ENCODE measurements at places on chromosomes 6 and 20. TPM values are rescaled to one million over a fixed set of nuclear protein-coding genes. Genes with fewer than 3 reads are reported as not detected.

GRCh38 chr6:166173281-166173951, 5.8 kb upstream of the TBXT start:
- no peak for DNase-seq
- peaks cover 28% of the 10 kb centered on the region for H3K27me3 ChIP-seq
- no peak overlapping the region for H3K27ac ChIP-seq
- H3K4me3 ChIP-seq: no peak overlapping the region
- peaks cover 3% of the 10 kb centered on the region for H3K4me1 ChIP-seq

The PDE10A gene
- total RNA-seq: not detected

GRCh38 chr20:57071954-57072583, 194.4 kb downstream of the BMP7 start:
- H3K4me1 ChIP-seq: no peaks in the 10 kb centered on the region
- DNase-seq: no peak
- H3K27me3 ChIP-seq: peaks cover 35% of the 10 kb centered on the region
- no peak overlapping the region for H3K4me3 ChIP-seq
- H3K27ac ChIP-seq: no peak overlapping the region

The RBCK1 gene
- total RNA-seq: 173 TPM

DNA sequence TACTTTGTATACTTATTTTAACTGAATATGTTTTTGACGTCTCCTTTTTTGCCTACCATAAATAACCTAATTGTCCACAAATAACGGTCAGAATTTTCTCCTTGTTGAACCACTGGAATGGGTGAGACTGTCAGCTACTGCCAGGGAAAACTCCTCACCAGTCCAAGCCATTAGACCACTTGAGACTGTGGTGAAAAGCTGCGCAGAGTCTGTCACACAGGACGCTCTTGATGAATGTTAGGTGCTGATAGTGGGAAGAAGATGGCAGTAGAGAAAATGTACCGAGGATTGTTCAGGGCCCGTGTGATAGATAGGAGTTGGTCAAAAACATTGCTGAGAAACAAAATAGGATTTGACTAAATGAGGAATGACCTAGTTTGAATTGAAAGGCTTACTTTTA, 75.6 kb upstream of the KIF25 start:
- no peak for DNase-seq
- H3K27me3 ChIP-seq: no peaks in the 10 kb centered on the region

DNA sequence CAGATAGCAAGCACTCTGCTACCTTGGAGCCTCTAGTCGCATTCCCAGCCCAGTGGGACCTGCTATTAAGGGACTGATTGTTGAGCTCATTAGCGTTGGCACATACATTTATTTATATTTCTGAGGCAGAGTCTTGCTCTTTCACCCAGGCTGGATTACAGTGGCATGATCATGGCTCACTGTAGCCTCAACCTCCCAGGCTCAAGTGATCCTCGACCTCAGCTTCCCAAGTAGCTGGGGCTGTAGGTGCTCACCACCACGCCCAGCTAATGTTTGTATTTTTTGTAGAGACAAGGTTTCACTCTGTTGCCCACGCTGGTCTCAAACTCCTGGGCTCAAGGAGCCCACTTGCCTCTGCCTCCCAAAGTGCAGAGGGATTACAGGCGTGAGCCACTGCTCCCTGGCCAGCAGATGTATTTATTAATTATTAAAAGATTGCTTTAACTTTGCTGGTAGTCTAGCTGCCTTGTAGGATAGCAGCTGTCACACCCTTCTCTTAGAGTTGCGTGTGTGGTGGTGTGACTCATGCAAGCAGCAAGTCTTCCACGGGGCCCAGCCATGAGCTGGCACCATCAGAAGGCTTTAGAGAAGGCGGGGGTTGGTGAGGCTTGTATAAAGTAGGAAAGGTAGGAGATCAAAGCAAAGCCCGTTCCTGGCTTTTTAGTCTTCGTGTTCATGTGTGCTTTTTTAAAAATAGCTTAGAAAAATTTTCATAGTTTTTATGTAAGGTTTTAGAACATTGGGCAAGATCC, 16.5 kb downstream of the ACTR5 start:
- no peak overlapping the region for H3K4me3 ChIP-seq
- DNase-seq: no peak
- no peak overlapping the region for H3K27ac ChIP-seq
- H3K36me3 ChIP-seq: peaks cover 18% of the 10 kb centered on the region
- H3K27me3 ChIP-seq: no peaks in the 10 kb centered on the region
- H3K4me1 ChIP-seq: peaks cover 9% of the 10 kb centered on the region

The KCNQ2 gene
- not detected for total RNA-seq

The SLC17A3 gene
- 0.76 TPM for total RNA-seq

GRCh38 chr20:25571817-25572216, 13.5 kb downstream of the NINL start:
- H3K4me1 ChIP-seq: peaks cover 2% of the 10 kb centered on the region
- H3K36me3 ChIP-seq: no peaks in the 10 kb centered on the region
- no peak overlapping the region for H3K4me3 ChIP-seq
- peaks cover 2% of the 10 kb centered on the region for H3K27me3 ChIP-seq
- no peak for DNase-seq
- no peak overlapping the region for H3K27ac ChIP-seq

DNA sequence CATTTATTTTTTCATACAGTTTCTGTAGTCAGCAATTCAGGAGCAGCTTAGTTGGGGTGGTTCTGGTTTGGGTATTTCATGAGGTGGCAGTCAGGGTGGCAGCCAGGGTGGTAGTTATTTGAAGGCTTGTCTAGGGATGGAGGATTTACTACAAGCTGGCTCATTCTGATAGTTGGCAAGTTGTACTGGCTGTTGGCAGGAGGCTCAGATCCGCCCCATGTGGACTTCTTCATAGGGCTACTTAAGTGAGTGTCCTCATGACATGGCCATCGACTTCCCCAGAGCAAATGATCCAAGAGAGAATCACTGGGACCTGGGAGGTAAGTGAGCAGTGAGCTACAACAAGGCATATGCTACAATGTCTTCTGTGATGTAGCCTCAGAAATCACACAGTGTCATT, 22.4 kb upstream of the CDKAL1 start:
- DNase-seq: no peak
- no peaks in the 10 kb centered on the region for H3K4me1 ChIP-seq
- no peak overlapping the region for H3K27ac ChIP-seq
- peaks cover 1% of the 10 kb centered on the region for H3K36me3 ChIP-seq
- H3K4me3 ChIP-seq: no peak overlapping the region

The STAU1 gene
- 56.2 TPM for total RNA-seq

DNA sequence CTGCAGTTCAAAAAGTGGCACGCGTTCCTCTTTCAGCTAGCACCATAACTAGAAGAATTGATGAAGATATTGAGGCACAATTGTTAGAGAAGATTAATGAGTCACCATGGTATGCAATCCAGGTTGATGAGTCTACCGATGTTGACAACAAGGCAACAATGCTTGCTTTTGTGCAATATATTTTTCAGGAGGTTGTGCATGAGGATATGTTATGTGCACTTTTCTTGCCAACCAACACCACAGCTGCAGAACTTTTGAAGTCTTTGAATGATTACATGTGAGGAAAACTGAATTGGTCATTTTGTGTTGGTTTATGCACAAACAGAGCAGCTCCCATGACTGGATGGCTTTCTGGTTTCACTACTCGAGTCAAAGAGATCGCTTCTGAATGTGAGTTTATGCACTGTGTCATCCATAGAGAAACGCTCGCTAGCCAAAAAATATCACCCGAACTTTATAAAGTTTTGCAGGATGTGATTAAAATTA, 129.3 kb upstream of the SLC24A3 start:
- H3K27ac ChIP-seq: no peak overlapping the region
- H3K4me3 ChIP-seq: no peak overlapping the region
- no peak for DNase-seq
- H3K27me3 ChIP-seq: no peaks in the 10 kb centered on the region
- no peaks in the 10 kb centered on the region for H3K36me3 ChIP-seq

The MDFI gene
- not detected for total RNA-seq

The COL21A1 gene
- total RNA-seq: not detected

- DNase-seq: no peak
- no peaks in the 10 kb centered on the region for H3K36me3 ChIP-seq
- peaks cover 3% of the 10 kb centered on the region for H3K27me3 ChIP-seq
- H3K27ac ChIP-seq: no peak overlapping the region
Observed at GRCh38 chr6:17178754-17179529, 77.1 kb downstream of the STMND1 start.

DNA sequence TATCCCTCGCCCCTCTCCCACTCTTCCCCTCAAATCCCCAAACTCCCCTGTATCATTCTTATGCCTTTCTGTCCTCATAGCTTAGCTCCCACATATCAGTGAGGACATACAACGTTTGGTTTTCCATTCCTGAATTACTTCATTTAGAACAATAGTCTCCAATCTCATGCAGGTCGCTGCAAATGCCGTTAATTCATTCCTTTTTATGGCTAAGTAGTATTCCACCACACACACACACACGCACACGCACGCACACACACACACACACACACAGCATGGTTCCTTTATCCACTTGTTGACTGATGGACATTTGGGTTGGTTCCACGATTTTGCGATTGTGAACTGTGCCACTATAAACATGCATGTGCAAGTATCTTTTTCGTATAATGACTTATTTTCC, 112.7 kb downstream of the KIF13A start:
- no peak for DNase-seq
- no peaks in the 10 kb centered on the region for H3K36me3 ChIP-seq
- H3K4me1 ChIP-seq: no peaks in the 10 kb centered on the region
- H3K4me3 ChIP-seq: no peak overlapping the region
- H3K27ac ChIP-seq: no peak overlapping the region
- H3K27me3 ChIP-seq: peaks cover 36% of the 10 kb centered on the region

DNA sequence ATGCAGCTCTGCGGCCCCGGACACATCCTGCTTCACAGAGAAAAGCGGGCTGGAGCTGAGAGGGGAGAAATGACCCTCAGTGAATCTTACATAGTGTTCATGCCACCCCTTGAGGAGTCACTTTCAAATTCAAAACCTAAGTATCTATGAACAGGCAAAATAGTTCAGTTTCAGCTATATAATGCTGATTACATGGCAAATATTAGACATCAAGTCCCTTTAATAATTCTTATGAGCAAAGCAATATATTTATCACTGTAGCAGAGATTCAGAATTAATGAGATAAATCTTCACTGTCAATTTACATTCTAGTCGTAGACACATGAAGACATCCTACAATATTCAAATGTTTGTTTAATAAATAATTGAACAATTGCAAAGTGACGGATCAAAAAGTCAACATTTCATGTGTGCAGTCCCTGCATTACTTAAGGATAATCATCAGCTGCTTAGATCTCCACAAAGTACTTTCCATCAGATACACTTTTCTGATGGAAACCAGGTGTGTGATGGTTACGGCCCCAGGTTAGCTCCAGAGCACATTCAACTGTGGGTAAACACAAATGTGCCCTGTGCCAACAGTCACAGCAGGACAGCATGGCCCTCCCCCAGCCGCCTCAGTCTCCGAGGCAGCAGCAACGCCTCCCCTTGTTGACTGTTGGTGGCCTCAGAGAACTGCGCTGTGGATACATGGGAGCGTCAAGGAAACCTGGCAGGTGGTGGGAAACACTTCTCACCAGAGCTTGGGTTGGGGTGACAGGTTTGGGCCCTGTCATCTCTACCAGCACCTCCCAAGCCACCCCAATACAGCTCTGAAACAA, 787 bp upstream of the PRR18 start:
- H3K4me1 ChIP-seq: peaks cover 3% of the 10 kb centered on the region
- H3K27me3 ChIP-seq: peaks cover 57% of the 10 kb centered on the region
- no peak overlapping the region for H3K27ac ChIP-seq

DNA sequence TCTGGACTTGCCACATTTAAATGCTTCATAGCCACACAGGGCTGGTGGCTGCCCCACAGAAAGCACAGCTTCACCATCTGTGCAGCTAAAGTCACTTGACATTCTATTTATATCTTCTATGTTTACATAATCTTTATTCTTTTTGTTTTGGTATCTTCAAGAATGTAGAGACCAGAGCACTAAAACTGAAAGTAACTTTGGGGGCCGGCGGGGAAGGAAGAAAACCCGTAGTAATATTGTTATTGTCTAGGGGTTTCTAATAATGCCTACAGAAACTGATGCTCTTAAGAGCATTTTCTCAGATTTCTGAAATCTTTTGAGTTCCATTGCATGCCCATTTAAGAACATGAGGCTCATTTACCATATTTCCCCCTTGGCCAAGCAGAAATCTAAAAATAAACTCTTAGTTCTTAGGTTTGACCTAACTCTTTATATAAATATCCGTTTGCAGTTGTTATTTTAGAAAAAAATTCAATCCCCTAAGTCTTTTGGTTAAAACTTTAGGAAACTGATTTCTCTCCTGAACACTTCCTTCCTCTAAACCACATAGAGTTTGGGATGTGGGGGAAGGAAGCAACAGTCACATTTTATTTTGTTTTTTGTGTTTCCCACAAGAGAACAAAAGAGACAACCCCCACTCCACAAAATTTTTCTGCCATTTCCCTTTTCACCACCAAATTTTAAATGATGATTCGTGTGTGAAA, 207.6 kb downstream of the OGFRL1 start:
- H3K4me3 ChIP-seq: peak overlapping the region; percentile 51
- H3K27ac ChIP-seq: no peak overlapping the region
- H3K4me1 ChIP-seq: peaks cover 4% of the 10 kb centered on the region
- H3K27me3 ChIP-seq: peaks cover 6% of the 10 kb centered on the region
- H3K36me3 ChIP-seq: no peaks in the 10 kb centered on the region
- peak; percentile 42 for DNase-seq

DNA sequence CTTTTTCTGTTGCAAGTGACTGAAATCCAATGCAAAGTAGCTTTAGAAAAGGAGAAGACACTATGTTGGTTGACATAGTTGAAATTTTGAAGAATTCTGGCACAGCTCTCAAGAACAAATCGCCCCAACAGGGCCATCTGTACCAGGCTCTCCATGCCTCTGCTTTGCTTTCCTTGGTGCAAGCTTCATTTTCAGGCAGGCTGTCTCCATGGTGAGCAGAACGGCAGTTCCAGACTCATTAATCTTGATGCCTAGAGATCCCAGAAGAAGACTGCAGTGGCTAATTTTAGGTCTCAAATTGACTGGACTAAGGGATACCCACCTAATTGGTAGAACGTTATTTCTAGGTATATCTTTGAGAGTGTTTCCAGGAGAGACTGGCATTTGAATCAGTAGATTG, 950.7 kb upstream of the FLRT3 start:
- H3K36me3 ChIP-seq: no peaks in the 10 kb centered on the region
- H3K4me1 ChIP-seq: no peaks in the 10 kb centered on the region
- H3K4me3 ChIP-seq: no peak overlapping the region
- no peak overlapping the region for H3K27ac ChIP-seq
- H3K27me3 ChIP-seq: no peaks in the 10 kb centered on the region

GRCh38 chr6:88262332-88262731, 96.2 kb upstream of the CNR1 start:
- no peaks in the 10 kb centered on the region for H3K36me3 ChIP-seq
- no peaks in the 10 kb centered on the region for H3K27me3 ChIP-seq
- no peaks in the 10 kb centered on the region for H3K4me1 ChIP-seq
- H3K27ac ChIP-seq: no peak overlapping the region
- no peak for DNase-seq

GRCh38 chr20:6605055-6605935, 162.2 kb upstream of the BMP2 start:
- no peaks in the 10 kb centered on the region for H3K27me3 ChIP-seq
- no peaks in the 10 kb centered on the region for H3K4me1 ChIP-seq
- no peak overlapping the region for H3K4me3 ChIP-seq
- DNase-seq: no peak
- no peaks in the 10 kb centered on the region for H3K36me3 ChIP-seq
- no peak overlapping the region for H3K27ac ChIP-seq

GRCh38 chr6:38138374-38138773, 318.8 kb downstream of the ZFAND3 start:
- no peaks in the 10 kb centered on the region for H3K36me3 ChIP-seq
- H3K4me3 ChIP-seq: no peak overlapping the region
- H3K27ac ChIP-seq: no peak overlapping the region
- no peaks in the 10 kb centered on the region for H3K4me1 ChIP-seq
- no peak for DNase-seq

The LTB gene
- 608 TPM for total RNA-seq

The SUN5 gene
- total RNA-seq: not detected

All from activated CD8-positive, alpha-beta memory T cell treated with anti-CD3 and anti-CD28 coated beads, Interleukin-2, amount 10 ng/mL, durations not matched to agents 7 days and 5 days (primary cell).